Right atrium auricular region (tissue), 2 donors: ENCODE measurements at places on chromosomes 6 and 20.

GRCh38 chr6:8013763-8014162 lies 50.4 kb downstream of the BLOC1S5 start:
- no peaks in the 10 kb centered on the region for H3K4me1 ChIP-seq
- no peak for DNase-seq
- no peak overlapping the region for H3K27ac ChIP-seq
- no peaks in the 10 kb centered on the region for H3K36me3 ChIP-seq

- no peaks in the 10 kb centered on the region for H3K4me1 ChIP-seq
- no peaks in the 10 kb centered on the region for H3K27me3 ChIP-seq
- DNase-seq: no peak
These were observed 8.6 kb upstream of the SLC44A4 start for GRCh38 chr6:31887173-31888007.

DNA sequence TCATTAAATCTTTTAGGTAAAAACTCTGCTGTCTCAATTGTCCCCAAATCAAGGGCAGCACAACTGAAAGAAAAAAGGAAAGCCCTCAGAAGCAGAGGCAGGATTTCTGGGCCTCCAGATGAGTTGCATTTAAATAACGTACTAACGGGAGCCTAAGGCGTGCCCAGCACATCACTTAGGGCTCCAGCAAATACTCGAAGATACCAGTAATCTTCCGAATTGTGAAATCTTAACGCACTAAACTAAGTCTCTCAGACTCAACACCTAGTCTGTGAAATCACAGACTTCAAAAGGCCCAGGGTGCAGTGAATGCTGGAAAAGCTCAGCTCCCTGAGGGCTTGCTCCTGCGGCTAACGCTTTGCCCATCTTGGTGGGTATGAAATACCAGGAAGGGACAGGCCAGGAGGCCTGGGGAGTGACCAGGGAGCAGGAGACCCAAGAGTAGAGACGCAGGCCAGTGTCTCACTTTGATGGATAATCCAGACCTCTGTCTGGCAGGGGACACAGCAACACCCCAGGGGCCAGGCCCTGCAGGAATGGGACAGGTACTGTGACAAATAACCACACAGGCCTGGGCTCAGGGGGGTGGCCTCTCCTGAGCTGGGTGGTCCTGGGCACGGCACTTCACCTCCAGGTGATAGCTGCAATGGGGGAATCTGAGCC lies 36.4 kb downstream of the RRBP1 start:
- no peaks in the 10 kb centered on the region for H3K27me3 ChIP-seq
- H3K36me3 ChIP-seq: peaks cover 18% of the 10 kb centered on the region

- H3K27me3 ChIP-seq: no peaks in the 10 kb centered on the region
- no peak overlapping the region for H3K4me3 ChIP-seq
- no peak overlapping the region for H3K27ac ChIP-seq
- H3K4me1 ChIP-seq: no peaks in the 10 kb centered on the region
- no peaks in the 10 kb centered on the region for H3K36me3 ChIP-seq
These were observed 149.3 kb upstream of the FOXQ1 start for GRCh38 chr6:1162367-1163275.

DNA sequence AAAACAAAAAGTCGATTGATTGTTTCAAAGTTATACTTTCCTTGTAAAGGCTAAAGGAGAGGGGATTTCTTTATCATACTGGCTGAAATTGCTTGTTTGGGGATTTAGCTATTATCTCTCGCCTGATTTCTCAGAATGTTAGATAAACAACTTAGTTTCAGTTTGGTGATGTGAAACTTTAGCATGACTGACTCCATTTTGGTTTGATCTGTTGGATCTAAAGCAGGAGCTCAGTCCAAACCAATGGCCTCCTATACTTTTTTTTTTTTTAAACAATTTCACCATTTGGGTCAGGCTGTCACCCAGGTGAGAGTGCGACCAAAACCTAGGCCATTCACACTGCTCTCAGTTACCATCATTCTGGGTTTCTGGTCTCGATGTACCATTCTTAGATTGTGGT lies 45.4 kb upstream of the SLC16A10 start:
- no peak for DNase-seq
- H3K36me3 ChIP-seq: no peaks in the 10 kb centered on the region
- H3K4me1 ChIP-seq: no peaks in the 10 kb centered on the region
- no peak overlapping the region for H3K27ac ChIP-seq
- no peaks in the 10 kb centered on the region for H3K27me3 ChIP-seq

GRCh38 chr6:40802481-40802880 lies 215.3 kb upstream of the LRFN2 start:
- H3K4me1 ChIP-seq: peaks cover 12% of the 10 kb centered on the region
- H3K27me3 ChIP-seq: no peaks in the 10 kb centered on the region
- H3K4me3 ChIP-seq: no peak overlapping the region
- H3K36me3 ChIP-seq: no peaks in the 10 kb centered on the region
- H3K27ac ChIP-seq: no peak overlapping the region
- DNase-seq: no peak

DNA sequence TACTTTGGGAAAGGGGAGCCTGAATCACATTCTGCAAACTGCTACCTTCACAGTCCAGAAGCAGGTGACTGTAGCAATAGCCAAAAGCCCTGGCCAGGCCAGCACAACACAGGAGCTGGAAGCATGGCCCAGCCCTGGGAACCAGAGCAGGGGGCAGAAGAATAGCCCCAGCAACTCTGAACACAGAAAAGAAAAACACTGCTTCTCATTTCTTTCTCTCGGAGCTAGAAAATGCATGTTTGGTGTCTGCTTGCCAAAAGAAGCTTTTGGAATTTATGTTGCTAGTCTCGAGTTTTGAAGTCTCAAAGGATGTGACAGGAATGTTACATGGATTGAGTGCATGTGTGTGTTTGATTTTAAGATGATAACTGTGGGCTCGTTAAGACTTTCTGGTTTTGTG lies 79.8 kb upstream of the SCAF8 start:
- H3K4me1 ChIP-seq: no peaks in the 10 kb centered on the region
- no peaks in the 10 kb centered on the region for H3K36me3 ChIP-seq
- H3K27me3 ChIP-seq: no peaks in the 10 kb centered on the region
- no peak overlapping the region for H3K27ac ChIP-seq
- no peak for DNase-seq

GRCh38 chr6:138529478-138529877 lies 30.2 kb upstream of the NHSL1 start:
- no peaks in the 10 kb centered on the region for H3K36me3 ChIP-seq
- no peak overlapping the region for H3K4me3 ChIP-seq
- no peaks in the 10 kb centered on the region for H3K27me3 ChIP-seq
- H3K4me1 ChIP-seq: peaks cover 13% of the 10 kb centered on the region
- no peak for DNase-seq
- no peak overlapping the region for H3K27ac ChIP-seq

DNA sequence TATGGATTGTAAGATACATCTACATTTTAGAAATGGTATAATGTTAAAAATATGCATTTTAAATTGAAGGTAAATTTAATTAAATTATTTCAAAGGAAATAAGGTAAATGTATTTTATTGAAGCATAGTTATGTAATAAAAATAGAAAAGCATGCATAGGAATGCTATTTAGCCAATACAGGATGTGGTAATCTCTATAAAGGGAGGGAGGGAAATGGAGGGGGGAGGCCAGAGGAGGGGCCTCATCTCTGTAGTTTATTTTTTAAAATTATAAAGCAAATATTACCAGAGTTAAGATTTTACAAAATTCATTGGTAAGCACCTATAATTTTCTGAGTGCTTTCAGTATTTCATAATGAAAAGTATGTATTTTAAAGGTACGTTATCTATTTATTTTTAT lies 27.2 kb downstream of the SLC16A10 start:
- no peaks in the 10 kb centered on the region for H3K4me1 ChIP-seq
- H3K4me3 ChIP-seq: no peak overlapping the region
- H3K36me3 ChIP-seq: no peaks in the 10 kb centered on the region
- DNase-seq: no peak

GRCh38 chr6:90758741-90759140 lies 171.9 kb upstream of the MAP3K7 start:
- no peak for DNase-seq
- no peak overlapping the region for H3K27ac ChIP-seq
- no peak overlapping the region for H3K4me3 ChIP-seq
- no peaks in the 10 kb centered on the region for H3K27me3 ChIP-seq
- H3K36me3 ChIP-seq: no peaks in the 10 kb centered on the region

GRCh38 chr20:33821270-33821836 lies 10.2 kb downstream of the CHMP4B start:
- H3K27ac ChIP-seq: no peak overlapping the region
- peaks cover 85% of the 10 kb centered on the region for H3K4me1 ChIP-seq
- DNase-seq: no peak
- H3K36me3 ChIP-seq: no peaks in the 10 kb centered on the region
- H3K27me3 ChIP-seq: no peaks in the 10 kb centered on the region
- H3K4me3 ChIP-seq: no peak overlapping the region

- H3K4me1 ChIP-seq: no peaks in the 10 kb centered on the region
- H3K27me3 ChIP-seq: no peaks in the 10 kb centered on the region
- no peak overlapping the region for H3K4me3 ChIP-seq
- DNase-seq: no peak
These were observed 24.8 kb downstream of the NCOA5 start for GRCh38 chr20:46065006-46065405.

DNA sequence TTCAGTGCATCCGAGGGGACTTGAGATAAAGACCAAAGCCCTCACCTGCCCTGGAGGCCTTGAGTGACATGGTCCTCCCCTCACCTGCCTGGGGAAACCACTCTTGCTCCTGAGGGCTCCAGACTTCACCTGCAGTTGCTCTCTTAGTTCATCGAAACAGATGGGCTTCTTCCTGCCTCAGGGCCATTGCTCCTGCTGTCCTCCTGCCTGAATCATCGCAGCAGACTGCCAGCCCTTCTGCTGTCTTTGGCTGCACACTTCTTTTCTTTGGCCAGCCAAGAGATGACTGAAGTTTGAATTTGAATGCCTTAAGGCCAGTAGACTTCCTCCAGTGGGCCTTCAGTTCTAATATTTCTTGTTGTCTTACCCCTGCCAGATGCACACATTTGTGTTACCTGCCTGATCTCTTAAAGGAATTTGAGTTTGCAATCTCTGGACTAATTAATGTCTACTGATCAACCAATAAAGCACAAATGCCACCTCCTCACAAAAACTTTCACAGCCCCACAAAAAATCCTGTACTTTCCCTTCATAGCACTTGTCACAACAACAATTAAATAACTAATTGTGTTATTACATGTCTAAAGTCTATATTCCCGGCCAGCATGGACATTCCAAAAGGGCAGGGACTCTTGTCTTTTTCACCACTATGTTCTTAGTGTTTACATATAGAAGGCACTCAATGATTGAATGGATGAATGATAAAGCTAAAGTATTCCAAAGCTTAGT lies 56.7 kb upstream of the SGK1 start:
- peak overlapping the region; percentile 74 for H3K27ac ChIP-seq
- DNase-seq: no peak
- no peaks in the 10 kb centered on the region for H3K4me1 ChIP-seq
- H3K4me3 ChIP-seq: no peak overlapping the region

DNA sequence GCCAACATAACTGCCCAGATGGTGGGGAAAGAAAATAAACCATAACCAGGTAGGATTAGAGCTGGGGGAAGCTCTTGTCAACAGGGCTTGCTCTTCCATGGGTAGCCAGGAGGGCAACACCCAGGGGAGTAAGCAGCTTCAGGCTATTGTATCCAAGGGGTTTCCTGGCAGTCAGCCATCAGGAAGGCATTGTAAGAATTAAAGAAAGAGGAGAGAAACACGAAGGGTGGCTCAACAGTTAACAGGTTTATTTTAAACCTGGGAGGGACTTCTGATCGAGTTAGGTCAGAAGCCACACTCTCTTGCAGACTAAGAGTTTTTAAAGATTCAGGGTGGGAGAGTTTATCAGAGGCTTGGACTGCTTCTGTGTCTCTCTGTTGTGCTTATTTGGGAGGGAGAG lies 114.2 kb downstream of the QRSL1 start:
- no peaks in the 10 kb centered on the region for H3K27me3 ChIP-seq
- H3K4me1 ChIP-seq: no peaks in the 10 kb centered on the region
- H3K36me3 ChIP-seq: no peaks in the 10 kb centered on the region
- no peak for DNase-seq
- H3K4me3 ChIP-seq: no peak overlapping the region

- no peak overlapping the region for H3K27ac ChIP-seq
- H3K27me3 ChIP-seq: no peaks in the 10 kb centered on the region
- no peak overlapping the region for H3K4me3 ChIP-seq
- no peaks in the 10 kb centered on the region for H3K36me3 ChIP-seq
- no peak for DNase-seq
These were observed 148.0 kb downstream of the TMEM200A start for GRCh38 chr6:130513770-130514169.

- peak; percentile 81 for DNase-seq
- H3K4me3 ChIP-seq: no peak overlapping the region
- H3K36me3 ChIP-seq: no peaks in the 10 kb centered on the region
These were observed 17.4 kb downstream of the MYLK4 start for GRCh38 chr6:2733324-2733723.

DNA sequence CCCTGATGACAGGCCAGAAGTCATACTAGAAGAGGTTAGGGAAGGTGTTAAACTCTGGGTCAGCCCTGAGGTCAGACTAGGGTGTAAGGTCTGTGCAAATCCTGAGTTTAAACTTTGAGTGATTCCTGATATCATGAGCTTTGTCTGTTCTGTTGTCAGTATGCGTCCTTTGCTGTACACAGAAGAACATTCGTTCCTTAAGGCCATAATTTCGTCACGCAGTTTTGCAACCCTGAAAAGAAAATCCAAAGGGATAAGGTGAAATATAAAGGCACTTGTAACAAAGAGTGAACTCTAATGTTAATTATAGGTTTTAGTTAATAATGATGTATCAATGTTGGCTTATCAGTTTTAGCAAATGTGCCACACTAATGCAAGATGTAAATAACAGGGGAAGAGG lies 2.3 kb downstream of the DST start:
- H3K4me3 ChIP-seq: no peak overlapping the region
- peaks cover 48% of the 10 kb centered on the region for H3K36me3 ChIP-seq
- no peak overlapping the region for H3K27ac ChIP-seq
- peaks cover 14% of the 10 kb centered on the region for H3K4me1 ChIP-seq

- DNase-seq: no peak
- no peaks in the 10 kb centered on the region for H3K4me1 ChIP-seq
- no peak overlapping the region for H3K4me3 ChIP-seq
- no peaks in the 10 kb centered on the region for H3K36me3 ChIP-seq
These were observed 202.5 kb downstream of the ISM1 start for GRCh38 chr20:13423472-13424173.

GRCh38 chr6:13471184-13471583 lies 16.2 kb downstream of the GFOD1 start:
- no peaks in the 10 kb centered on the region for H3K36me3 ChIP-seq
- no peak overlapping the region for H3K4me3 ChIP-seq
- no peaks in the 10 kb centered on the region for H3K27me3 ChIP-seq
